ENCODE measurements at places on chromosomes 2 and 18. TPM values are rescaled to one million over a fixed set of nuclear protein-coding genes. Genes with fewer than 3 reads are reported as not detected.

Gene CACNB4
- 6.2 TPM for polyA plus RNA-seq

Gene VPS54
- polyA plus RNA-seq, result 29.5 TPM

Gene GKN2
- polyA plus RNA-seq, result not detected

Gene RGPD3
- 0.07 TPM for polyA plus RNA-seq

DNA sequence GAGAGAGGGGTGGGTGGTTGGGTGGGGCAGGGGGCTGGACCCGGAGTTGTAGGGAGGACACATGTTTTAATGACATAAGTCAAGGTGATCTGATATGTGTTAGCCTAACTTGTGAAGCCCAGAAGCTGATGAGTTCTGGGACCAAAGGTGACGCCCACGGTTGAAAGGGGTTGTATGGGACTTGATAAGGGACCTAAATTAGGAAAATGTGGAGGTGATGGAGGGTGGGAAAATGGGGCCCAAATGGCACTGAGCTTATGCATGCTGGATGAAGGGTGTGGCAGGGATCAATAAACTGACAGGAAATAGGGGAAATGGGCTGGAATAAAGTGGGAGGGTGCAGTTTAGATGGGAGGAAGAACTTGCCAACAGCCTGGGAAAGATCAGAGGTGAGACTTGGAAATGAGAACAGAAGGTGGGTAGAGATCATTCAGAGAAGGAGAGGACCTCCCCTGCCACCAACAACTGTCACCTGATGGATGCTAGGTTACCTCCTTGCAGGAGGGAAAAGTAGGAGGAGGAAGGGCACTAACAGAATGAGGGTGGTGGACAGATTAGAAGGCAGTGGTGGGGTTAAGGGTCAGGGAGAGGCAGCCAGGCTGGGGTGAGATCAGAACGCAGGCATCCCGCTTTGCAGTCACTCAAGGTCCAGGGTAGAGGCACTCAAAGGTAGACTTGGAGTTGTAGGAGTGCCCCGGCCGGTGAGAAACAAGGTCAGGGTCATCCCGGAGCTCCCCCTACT, 15.3 kb downstream of the WNT10A start:
- no peak for DNase-seq
